ENCODE measurements at places on chromosomes 2 and 18.

DNA sequence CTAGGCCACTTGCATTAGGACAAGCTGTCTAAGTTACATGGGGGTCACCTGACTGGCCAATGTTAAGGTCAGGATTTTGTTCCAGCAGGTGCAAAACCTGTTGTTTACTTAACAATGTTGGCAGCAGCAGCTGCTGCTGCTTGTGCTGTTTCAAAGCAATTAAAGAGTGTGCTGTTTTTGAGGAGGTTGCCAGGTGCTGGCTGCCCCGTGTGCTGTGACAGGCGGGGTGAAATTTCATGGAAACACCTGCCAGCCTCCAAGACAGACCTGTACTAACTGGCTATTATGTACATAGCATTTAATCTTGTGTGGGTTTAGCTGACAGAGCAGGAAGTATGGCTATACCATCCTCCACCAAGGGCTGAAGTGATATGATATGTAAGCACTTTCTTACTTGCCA, 224.9 kb downstream of the ASXL3 start:
- no peak for DNase-seq

DNA sequence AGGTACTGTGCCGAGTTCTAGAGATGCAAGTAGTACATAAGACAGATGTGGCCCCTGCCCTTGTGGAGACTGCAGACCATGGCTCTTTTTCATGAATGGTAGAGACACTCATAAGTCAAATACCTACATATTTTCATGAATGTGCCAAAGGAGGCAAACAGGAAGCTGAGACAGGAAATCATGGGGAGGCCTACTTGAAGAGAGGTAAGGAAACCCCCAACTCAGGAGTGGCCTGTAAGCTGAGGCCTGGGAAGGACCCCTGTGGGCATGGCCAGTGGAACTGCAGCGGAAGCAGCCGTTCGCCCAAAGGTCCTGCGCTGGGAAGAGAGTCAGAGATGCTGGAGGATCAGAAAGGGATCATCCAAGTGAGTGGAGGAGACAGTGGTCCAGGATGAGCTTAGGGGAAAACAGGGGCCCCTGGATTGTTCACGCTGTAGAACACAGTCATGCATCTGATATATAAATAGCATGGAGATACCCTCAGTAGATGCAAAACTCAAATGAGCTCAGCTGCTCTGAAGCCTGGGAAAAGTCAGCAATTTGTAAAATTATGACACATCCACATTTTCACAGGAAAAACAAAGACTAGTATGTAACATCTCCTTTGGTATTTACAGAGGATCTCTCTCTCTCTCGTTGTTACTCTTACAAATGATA, 228.9 kb downstream of the NEDD4L start:
- no peak for DNase-seq

- no peak for DNase-seq
Observed at GRCh38 chr2:216670266-216671080, 24.9 kb downstream of the IGFBP5 start.

- DNase-seq = no peak
Observed at GRCh38 chr2:209512971-209513370, 89.1 kb downstream of the MAP2 start.

GRCh38 chr2:238956676-238957075, 108.8 kb downstream of the TWIST2 start:
- no peak for DNase-seq

DNA sequence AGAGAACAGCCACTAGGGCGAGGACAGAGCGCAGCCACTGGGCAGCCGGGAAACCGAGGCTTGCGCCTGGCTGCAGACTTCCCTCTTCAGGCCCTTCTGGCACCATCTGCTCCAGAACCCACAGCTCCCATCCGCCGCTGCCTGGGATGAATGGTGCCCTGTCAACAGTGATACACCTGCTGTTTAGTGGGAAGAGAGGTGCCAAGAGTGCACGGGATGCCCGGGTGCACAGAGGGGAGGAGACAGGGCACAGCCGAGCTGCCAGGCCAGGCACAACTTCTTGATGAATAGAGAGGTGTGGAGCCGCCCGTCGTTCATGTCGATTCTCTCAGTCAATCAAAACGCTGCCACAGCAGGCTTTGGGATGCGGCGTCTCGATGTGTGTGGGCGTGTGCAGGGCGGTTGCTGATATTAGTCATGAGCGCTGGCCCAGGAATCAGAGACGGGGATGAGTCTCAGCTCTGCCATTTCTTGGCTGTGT, 39.5 kb downstream of the RRM2 start:
- no peak for DNase-seq

Measured in activated naive CD4-positive, alpha-beta T cell treated with anti-CD3 and anti-CD28 coated beads, Interleukin-2, amount 50 U/mL, for 72 hours (primary cell).